ENCODE measurements at places on chromosomes 3 and 15. TPM values are rescaled to one million over a fixed set of nuclear protein-coding genes. Genes with fewer than 3 reads are reported as not detected.

- DNase-seq = no peak
These were observed 346.8 kb upstream of the ZNF717 start for GRCh38 chr3:76132154-76132470.

- DNase-seq = no peak
These were observed 27.0 kb downstream of the PDE8A start for GRCh38 chr15:85008474-85009260.

DNA sequence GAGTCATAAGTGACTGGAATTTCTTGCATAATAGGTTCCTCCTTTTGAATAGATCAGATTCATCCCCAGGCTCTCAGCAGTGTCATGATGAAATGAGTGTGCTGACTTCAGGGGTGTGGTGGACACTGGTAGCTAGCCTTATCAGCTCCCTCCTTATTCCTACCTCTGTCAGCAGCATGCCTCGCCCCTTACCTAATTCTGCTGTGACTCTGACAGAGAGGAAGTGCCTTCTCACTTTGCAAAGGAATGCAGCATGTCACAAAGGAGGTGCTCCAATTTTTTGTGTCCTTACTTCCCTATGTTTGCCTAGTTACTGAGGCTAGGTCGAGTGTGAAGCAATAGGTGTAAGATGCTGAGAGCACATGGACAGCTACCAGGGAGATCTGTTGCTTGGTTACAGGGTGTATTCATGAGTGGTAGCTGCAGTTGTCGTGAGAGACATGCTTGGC, 90.6 kb downstream of the TNFAIP8L3 start:
- no peak for DNase-seq

- no peak for DNase-seq
These were observed 71.3 kb downstream of the MESD start for GRCh38 chr15:80918196-80918783.

GRCh38 chr3:50520849-50521248, 17.4 kb upstream of the CACNA2D2 start:
- no peak for DNase-seq

DNA sequence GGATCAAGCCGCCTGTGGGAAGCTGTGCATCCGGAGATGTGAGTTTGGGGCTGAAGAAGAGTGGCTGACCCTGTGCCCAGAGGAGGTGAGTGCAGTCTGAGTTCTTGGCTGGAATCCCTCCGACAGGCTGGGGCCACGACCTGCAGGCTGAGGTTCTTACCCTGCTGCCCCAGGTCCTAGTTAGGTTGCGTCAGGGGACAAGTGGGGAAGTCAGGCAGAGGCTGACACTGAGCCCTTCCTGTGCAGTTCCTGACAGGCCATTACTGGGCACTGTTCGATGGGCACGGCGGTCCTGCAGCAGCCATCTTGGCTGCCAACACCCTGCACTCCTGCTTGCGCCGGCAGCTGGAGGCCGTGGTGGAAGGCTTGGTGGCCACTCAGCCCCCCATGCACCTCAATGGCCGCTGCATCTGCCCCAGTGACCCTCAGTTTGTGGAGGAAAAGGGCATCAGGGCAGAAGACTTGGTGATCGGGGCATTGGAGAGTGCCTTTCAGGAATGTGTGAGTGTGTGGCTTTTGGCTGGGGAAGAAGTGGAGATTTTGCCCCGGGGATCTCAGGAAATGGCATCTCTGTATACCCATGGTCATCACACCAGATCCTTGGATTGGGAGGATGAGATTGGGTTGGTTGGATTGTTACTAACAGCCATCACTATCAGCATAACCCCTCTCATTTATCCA, 1.3 kb downstream of the PPM1M start:
- no peak for DNase-seq

DNA sequence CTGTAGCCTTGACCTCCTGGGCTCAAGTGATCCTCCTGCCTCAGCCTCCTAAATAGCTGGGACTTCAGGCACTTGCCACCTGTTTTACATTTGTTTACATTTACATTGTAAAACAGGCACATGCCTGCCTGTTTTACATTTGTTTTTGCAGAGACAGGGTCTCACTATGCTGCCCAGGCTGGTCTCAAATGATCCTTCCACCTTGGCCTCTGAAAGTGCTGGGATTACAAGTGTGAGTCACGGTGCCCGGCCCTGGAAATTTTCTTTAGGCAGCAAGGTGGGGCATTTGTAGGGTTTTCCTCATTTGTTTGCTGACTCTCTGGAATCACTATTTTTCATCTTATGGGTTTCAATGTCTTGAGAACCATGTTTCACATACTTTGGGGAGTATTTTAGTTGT, 25.0 kb downstream of the PIF1 start:
- no peak for DNase-seq

- DNase-seq = no peak
These were observed 1419.6 kb upstream of the ALCAM start for GRCh38 chr3:103947062-103947461.

C3orf85 gene
- total RNA-seq = not detected

GADL1 gene
- 2.3 TPM for total RNA-seq

KY gene
- total RNA-seq = 1.2 TPM

PP2D1 gene
- total RNA-seq = not detected

Data from aorta (tissue), 5 donors.